Activated T-helper 2 cell treated with anti-CD3 and anti-CD28 coated beads, Interferon-gamma antibody, Interleukin-2, Interleukin-4, amounts not matched to agents 10 μg/mL and 5 μg/mL and 100 μg/mL, durations not matched to agents 14 hours and 24 hours and 36 hours (primary cell): ENCODE measurements at places on chromosomes 12 and 14.

- peak; percentile 86 for DNase-seq
These were observed 1.6 kb upstream of the DGKA start for GRCh38 chr12:55929306-55929791.

DNA sequence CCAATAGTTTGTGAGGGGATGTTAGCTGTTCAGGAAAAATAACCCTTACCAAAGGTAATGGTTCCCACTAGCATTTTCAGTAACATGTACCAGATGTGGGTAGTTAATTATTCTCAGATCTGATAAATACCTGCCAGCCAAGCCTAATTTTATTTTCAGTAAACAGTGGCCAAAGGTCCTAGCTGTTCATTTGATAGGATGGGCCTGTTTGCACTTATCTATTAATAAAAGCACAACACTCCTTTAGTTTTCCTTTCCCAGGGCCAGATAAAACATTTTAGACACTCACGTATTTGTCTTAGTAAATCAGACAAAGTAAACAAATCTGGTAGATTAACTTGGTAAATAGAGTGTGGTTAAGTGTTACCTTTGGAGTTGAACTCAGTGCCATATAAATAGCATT lies 345.1 kb downstream of the RAD51B start:
- DNase-seq, result no peak

DNA sequence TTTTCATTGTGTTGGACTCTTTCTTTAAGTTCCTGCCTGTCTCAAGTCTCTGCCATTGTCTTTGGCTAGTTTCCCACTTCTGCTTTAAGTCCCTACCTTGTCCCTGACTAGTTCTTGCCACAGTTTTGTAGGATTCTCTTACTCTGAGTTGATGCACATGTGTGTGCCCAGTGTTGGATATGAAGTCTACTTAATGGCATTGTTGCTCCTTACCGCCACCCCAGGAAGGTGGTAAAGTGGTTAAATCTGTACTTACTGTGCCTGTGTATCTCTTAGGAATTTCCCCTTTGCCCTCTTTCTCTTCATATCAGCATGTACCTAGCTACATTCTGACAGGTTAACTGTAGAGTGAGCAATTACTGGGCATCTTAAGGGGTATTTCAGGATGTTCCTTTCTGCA lies 227.1 kb downstream of the NUBPL start:
- DNase-seq, result no peak

GRCh38 chr14:23513818-23514643 lies 37.5 kb downstream of the ZFHX2 start:
- DNase-seq, result no peak

- peak; percentile 50 for DNase-seq
These were observed 211.7 kb upstream of the FKBP4 start for GRCh38 chr12:2583091-2583497.

- no peak for DNase-seq
These were observed 80.9 kb downstream of the FRMD6 start for GRCh38 chr14:51732494-51733112.

DNA sequence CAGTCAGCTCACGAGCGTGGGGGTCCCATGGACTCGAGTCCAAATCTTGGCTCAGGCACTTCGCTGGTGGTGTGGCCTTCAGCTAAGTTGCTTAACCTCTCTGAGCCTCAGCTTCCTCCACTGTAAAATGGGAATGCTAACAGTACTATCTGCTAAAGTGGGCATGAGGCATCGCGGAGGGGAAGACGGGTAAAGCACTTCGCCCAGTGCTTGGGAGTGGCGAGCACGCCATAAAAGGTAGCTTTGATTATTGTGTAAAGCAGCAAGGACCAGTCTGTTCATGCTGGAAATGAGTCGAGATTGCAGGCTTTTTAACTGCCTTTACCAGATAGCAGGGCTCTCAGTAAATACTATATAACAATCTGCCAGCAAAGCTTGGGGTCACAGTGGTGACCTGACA lies 24.5 kb downstream of the HRK start:
- DNase-seq, result no peak

GRCh38 chr14:95409477-95410272 lies 90.0 kb upstream of the CLMN start:
- no peak for DNase-seq

GRCh38 chr14:74346341-74346740 lies 1.9 kb upstream of the VRTN start:
- no peak for DNase-seq

GRCh38 chr12:6182279-6182898 lies 17.8 kb upstream of the CD9 start:
- no peak for DNase-seq

GRCh38 chr12:22648668-22649067 lies 23.7 kb downstream of the ETNK1 start:
- DNase-seq, result no peak

GRCh38 chr14:32681598-32681997 lies 257.1 kb upstream of the NPAS3 start:
- DNase-seq, result no peak
